ENCODE measurements at places on chromosomes 5 and 9. TPM values are rescaled to one million over a fixed set of nuclear protein-coding genes. Genes with fewer than 3 reads are reported as not detected.
A peak's percentile ranks its signal among the peaks of the same experiment; 100 is the strongest.

The CRB2 gene
- not detected for total RNA-seq

GRCh38 chr9:89884356-89885083 lies 279.7 kb downstream of the GADD45G start:
- no peak for DNase-seq

The ISL1 gene
- total RNA-seq, result not detected

GRCh38 chr5:97549496-97549895 lies 366.4 kb upstream of the RIOK2 start:
- DNase-seq, result no peak

The PCDHA10 gene
- not detected for total RNA-seq

The TAF11L5 gene
- total RNA-seq, result not detected

The SHOC1 gene
- not detected for total RNA-seq

The DRD1 gene
- total RNA-seq, result not detected

- DNase-seq, result peak; percentile 33
Observed at GRCh38 chr9:118992813-118993794, 376.1 kb downstream of the BRINP1 start.

The RASGRF2 gene
- under 0.01 TPM for total RNA-seq

GRCh38 chr5:115263078-115263380 lies 352 bp upstream of the PGGT1B start:
- DNase-seq, result no peak

Data from LHCN-M2 (cell line).